ENCODE measurements at places on chromosomes 3 and 15.

DNA sequence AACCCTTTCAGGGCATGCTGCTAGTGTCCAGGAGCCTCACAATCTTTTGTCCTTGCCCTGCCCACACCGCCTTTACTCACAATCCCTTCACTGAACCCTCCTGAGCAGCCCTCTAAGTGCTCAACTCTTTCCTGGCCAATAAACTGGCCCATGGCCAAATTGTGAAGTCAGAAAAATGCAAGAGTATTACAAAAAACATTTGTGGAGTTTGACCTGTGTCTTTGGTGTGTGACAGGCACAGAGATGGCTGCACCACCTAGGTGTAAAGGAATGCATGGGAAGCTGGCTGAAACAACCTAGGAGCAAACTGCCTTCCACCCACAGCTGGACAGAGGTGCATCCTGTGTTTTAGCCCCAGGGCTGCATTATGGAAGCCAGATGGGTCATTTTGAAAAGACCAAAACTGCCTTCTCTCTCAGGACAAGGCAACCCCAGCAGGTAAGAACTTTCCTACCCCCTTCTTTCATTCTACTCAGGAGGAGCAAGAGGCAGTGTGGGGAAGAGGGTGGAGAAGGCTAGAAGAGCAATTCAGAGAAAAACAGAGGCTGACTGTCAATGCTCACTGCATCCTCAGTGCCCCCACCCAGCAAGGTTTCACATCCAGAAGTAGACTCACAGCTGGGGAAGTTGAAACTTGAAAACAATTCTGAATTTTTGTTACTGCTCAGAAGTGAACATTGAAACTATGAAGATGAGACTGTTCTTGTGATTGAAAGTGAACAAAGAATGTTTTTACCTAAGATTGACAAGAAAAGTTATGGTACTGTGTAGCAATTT is 78.6 kb downstream of the TRIM42 start:
- no peak for DNase-seq

GRCh38 chr3:162847511-162847910 is 1350.9 kb downstream of the OTOL1 start:
- DNase-seq = no peak

GRCh38 chr3:53161450-53161819 is 426 bp downstream of the PRKCD start:
- no peak for DNase-seq

DNA sequence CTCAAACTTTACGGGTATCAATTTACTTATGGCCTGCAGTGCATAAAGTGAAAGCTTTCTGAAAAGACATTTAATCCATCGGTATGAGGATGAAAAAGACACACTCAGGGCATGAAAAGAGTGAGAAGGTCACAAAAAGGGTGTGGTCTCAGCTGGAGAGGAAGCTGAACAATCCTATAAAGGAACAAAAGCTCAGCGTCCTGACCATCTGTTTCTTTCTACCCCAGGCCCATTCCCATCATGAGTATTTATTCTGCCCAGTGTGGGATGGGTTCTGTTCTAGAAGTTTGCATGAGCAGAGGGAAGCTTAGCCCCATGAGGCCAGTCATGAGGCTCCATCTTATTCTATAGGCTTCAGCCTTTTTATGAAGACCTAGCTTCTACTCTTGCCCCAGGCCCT is 144.6 kb downstream of the LPP start:
- no peak for DNase-seq

Data from stimulated activated naive CD4-positive, alpha-beta T cell treated with Interleukin-2 at 50 U/mL for 16 hours (primary cell).